ENCODE measurements at places on chromosomes 1 and 21.

DNA sequence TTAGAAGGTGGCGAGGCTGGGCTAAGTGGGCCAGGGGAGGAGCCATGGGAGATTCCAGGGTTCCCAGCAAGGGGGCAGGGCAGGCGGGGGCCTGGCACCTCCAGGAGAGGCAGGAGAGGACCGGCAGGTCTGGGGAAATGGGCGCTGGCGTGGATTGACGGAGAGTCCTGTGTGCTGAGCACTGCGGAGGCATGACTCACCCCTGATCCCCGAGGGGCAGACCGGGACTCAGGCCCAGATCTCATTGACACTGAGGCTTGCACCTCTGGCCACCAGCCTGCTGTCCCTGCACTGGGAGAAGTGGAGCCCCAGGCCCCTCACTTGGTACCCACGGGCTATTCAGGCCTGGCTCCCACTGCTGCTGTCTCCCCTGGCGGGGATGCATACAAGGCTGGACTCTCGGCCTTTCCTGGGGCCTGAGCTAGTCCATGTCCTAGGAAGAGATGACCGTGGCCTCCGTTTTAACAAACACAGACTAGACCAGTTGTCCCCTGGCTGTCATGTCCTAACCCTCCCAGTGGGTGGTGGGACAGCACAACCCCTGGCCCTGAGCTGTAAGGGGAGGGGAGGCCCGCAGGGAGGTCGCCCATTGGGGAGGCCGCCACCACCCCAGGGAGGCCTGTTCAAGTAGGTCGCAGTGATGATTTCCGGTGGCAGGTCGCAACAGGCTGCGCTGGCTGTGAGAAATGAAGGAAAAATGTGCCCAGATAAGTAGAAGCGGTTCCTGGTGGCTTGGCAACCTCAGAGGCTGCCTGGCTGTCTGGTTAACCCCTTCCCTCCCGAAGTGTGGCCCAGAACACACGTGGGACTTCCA lies 39.7 kb downstream of the RIPK4 start:
- DNase-seq = peak; percentile 78

DNA sequence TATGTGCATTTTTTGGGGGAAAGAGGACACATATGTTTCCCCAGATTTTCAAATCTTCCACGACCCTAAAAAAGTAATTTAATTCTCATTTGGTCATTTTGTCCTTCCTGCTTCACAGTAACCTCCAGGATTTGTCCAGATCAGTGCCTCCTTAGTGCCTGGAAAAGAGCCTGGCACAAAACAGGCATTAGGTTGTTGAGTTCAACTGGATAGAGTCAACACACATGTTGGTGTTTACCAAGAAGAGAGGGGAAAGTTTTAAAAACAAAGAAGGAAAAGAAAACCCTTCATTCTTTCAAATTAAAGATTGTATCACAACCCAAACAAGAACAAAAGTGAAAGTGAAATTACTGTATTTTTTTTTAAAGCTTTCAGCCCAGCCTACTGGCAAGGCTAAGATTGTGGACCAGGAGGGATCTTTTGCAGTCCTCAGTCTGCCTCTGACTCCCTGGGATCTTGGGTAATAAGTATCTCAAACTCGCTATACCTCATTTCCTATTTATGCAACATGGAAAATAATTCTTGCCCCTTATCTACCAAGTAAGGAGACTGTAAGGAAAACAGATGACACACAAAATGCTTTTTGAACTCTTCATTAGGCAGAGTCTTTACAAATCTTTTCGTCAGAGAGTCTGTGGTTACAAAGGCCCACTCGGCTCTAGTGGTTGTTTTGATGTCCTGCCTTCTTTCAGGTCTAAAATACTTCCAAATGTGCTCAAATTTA lies 57.8 kb downstream of the ZNF281 start:
- DNase-seq = no peak

DNA sequence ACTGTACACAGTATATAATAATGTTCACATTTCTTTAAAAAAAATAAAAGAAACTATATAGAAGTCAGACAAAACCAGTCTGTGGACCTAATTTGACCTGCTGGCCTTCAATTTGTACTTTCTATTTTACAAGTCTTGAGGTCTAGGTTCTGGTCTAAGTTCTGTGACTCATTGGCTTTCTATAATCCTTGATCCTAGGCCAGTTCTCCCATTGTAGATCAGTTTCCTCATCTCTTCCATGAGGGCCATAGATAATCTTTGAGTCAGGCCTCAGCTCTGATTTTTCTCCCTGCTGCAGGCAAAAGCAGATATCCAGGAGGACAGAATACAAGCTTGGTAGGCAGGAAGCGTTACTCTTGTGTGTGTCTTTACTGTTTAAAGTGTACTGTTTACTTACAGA lies 603.7 kb upstream of the CAMK1G start:
- DNase-seq = no peak

DNA sequence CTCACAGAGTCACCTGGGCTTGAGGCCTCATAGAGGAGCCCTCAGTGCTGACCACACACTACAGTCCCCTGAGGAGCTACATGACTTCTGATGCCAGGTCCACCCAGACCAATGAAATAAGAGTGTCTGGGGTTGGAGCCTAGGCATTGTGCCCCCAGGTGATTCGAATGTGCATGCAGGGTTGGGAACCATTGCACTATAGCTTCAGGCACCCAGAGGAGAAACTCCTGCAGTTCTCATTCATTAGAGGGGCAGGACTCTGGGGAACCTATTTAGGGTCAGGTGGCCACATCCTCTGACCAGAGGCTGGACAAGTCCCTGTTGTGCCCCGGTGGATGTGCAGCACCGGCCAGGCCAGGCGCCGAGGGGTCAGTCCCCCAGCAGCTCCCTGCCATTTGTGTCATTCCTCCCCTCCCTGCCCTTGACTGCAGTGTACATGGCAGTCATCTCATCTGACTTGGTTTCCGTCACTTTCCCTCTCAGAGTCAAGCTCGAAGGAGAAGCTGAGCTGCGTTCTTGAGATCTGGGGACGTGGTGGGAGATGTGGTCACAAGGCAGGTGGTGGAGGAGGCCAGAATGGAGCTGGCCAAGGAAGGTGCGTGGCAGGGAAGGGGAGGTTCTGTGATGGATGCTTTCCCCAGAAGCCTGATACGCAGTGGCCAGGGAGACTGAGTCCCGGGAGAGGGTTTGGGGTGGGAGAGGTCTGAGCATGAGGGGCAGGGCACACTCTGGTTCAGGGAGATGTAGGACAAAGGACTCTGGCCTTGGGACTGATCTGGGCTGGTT lies 6.4 kb downstream of the CLDN19 start:
- DNase-seq = no peak

GRCh38 chr21:41961753-41962152 lies 7.9 kb upstream of the C2CD2 start:
- no peak for DNase-seq

DNA sequence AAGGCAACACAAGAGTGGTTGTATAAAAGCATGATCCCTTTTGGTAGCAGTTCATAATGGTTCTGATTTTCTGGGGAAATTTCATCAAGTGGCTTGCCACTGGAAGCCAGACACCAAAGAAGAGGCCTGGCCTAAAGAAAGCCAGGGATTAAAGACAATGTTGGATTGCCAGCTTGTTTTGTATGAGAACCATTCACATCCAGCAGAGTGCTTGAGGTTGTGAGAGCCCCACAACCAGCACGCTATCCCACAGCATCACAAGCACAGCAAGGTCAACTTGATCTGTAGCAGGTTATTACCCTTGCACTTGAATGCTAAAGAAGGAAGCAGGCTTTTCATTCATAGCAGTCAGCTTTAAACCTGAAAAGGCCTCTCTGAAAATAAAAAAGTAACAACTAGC lies 399.8 kb downstream of the PLPP3 start:
- DNase-seq = no peak

DNA sequence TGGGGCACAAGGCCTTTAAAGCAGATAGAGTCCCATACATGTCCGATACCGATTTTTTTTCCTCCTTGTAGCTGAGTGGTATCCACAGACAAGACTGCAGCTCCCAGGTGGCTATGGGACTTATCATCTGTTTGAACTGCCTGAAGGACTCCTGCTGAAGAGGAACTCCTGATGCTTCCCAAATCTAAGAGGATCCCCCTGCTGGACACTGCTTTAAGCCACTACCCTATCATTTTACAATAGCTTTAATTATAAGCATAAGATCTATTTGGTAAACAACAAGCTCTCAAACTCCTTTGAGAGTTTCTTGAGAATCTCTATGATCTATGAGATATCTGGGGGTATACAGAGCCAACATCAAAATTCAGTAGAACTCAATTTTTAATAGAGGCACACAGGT lies 11.7 kb downstream of the NDC1 start:
- no peak for DNase-seq

DNA sequence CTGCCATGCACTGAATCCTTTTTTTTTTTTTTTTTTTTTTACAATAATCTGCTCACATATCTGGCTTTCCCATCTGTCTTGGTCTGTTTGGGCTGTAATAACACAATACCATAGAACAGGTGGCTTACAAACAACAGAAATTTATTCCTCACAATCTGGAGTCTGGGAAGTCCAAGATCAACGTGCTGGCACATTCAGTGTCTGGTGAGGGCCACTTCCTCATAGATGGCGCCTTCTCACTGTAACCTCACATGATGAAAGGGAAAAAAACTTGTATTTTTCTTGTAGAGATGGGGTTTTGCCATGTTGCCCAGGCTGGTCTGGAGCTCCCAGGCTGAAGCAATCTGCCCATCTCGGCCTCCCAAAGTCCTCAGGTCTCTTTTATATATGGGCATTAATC lies 13.0 kb upstream of the PARP1 start:
- DNase-seq = no peak

- DNase-seq = no peak
These were observed 583.2 kb upstream of the B3GALT2 start for GRCh38 chr1:193769651-193770050.

DNA sequence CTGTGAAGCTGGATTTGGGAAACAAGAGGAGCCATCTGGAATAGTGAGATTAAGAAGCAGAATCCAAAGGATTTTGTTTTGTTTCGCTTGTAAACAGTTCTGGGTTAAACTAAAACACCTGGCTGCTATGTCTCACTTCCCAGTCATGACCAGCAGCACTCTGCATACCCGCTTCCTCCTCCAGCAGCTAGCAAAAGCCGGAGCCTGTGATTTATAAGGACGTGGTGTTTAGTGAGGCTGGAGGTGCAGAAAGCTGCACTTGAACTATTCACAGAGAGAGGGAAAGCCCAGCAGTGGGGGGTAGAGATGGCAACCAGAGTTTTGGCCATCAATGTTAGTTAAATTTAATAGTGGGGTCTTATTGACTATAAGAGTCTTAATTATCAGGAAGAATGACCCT lies 240.2 kb downstream of the AJAP1 start:
- no peak for DNase-seq

GRCh38 chr1:12458571-12458970 lies 159.4 kb downstream of the DHRS3 start:
- DNase-seq = no peak

DNA sequence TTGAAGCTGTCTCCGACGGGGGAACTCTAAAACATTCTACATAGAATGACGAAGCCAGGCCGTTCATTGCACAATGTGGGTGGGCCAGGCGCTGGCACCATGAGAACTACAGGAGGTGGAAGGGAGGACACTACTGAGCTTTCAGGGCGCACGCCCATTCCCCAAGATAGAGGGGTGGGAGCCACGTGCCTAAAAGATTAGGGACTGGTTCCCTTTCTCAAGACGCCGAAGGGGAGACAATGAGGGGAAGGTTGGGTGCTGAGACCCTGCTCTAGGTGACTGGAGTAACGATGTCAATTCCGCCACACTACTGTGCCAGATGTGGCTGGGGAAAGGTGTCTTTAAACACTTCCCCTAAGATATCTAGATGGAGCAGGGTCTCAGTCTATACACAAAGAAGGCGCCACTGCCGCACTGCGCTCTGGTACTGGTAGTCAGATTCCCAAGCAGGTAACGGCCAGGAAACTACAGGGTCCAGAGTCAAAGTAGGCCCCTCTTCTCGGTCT lies 782 bp downstream of the CSDE1 start:
- no peak for DNase-seq

GRCh38 chr1:33895396-33895795 lies 31.5 kb downstream of the HMGB4 start:
- no peak for DNase-seq

DNA sequence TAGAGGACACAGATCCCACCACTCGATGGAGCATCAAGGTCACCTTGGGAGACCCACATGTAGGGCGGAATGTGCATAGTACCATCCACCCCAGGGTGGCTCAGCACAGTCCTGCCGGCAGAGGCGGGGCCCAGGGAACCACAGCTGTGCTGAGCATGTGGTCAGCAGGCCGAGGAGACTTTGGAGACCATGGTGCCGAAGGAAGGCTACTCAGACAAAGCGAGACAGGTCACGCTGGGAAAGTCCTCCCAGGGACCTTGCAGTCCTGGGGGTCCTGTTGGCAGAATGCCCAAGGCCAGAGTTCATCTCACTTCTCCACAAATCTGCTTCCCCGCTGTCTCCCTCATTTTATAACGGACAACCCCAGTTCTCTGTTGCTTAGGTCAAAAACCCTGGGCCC lies 22.5 kb downstream of the WNT3A start:
- DNase-seq = no peak

DNA sequence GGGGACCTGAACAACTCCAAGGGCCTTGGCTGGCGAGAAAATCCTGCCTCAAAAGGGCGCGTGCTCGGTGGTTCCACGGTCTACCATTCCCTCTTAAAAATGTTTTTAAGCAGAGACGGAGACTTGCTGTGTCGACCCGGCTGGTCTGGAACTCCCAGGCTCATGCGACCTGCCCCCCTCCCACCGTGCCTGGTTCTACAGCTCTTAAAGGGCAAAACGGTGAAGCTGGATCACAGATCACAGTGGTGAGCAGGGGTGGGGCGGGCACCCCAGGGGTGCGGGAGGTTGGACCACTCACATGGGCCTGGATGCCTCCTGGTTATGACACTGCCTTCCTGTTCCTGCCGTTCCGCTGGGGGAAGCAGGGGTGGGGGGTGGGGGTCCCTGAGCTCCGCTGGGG lies 4.2 kb upstream of the C1orf159 start:
- DNase-seq = no peak

DNA sequence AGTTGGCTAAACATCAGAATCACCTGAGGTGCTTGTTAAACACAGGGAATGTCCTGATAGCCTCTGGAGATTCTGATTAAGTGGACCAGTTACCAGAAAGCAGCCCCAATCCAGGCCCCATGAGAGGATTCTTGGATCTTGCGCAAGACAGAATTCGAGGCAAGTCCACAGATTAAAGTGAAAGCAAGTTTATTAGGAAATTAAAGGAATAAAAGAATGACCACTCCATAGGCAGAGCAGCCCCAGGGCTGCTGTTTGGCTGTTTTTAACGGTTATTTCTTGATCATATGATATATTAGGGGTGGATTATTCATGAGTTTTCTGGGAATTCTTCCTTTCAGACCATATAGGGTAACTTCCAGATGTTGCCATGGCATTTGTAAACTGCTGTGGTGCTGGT lies 176.2 kb downstream of the ROR1 start:
- DNase-seq = no peak

DNA sequence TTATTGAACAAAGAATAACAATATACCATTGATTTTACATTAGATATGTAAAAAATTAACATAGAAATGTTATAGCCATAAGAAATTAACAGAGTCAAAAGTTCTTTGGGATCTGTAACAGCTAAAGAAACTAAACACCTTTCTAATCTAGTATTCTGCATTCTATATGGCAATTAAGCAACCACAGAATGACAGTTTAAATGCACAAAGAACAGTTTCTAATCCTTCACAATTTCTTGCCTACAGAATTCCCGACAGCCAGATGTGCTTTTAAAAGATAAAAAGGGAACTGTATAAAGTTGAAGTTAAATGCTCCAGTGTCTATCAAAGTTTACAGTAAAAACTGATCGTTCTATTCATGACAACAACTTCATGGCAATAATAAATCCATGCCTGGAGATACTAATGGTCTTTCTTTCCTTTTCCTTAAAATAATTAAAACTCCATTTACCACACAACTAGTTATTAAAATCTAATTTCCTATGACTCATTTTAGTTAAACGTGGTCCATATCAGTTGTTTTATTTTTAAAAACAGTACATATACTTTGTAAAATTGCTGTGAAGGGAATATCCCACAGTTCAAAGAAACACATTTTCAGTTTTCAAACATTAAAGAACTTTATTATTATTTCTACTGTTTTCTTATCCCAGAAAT lies 110.2 kb downstream of the EIF4G3 start:
- no peak for DNase-seq

Measured in islet precursor cell (in vitro differentiated cells).